ENCODE measurements at places on chromosomes 1 and 21.
A peak's percentile ranks its signal among the peaks of the same experiment; 100 is the strongest.

GRCh38 chr1:203335503-203335902 lies 15.4 kb downstream of the FMOD start:
- no peak for DNase-seq

DNA sequence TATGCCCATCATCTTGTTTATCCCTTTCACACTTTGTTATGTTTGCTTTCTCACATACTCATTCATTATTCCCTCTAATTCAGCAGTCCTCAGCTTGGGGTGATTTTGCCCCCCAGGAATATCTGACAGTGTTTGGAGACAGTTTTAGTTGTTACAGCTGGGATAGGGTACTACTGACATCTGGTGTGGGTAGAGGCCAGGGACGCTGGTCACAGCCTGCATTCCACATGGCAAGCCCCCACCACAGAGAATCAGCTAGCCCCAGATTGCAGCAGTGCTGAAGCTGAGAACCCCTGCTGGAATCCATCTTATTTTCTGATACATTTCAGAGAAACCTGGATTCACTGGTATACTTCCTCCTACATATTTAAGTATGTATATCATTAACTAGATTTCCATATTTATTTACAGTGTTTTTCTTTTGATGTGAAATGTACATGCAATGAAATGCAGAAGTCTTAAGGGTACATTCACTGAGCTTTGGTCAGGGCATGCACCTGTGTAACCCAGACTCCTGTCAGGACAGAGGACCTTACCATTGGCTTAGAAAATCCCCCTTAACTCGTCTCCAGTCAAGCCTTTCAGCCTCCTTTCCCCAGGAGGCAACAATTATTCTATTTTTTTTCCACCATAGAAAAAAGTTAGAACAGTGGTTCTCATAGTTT lies 68.3 kb downstream of the KIF26B start:
- no peak for DNase-seq

- no peak for DNase-seq
Observed at GRCh38 chr21:39849014-39849655, 18.1 kb upstream of the PCP4 start.

- DNase-seq: no peak
Observed at GRCh38 chr21:42563686-42564085, 50.0 kb downstream of the SLC37A1 start.

DNA sequence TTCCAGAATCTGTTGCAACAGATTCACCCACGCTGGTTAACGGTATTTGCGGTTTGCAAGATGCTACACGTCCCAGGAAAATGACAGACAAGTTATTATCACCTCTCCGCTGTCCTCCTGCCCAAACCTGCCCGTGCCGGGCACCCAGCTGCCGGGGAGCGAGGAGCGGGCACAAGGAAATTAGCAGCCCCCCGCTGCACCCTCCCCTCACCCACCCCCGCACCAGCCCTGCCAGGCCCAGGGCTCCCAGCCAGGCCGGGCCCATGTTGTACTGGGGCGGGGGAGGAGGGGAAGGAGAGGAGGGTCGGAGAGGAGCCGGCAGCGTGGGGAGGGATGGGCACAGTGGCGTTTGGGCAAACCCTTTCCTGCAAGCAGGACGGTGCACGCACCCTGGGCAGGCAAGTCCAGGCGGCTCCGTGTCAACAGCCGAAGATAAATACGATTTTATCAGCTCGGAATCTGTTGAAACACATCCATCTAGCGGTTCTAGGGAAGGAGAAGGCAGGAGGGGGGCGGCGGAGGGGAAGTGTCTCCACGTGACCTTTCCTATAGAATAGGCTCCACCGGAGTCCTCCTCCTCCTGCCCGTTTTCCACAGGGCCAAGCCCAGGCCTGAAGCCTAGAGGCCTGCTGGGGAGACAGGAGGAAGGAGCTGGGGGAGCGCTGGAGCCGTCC lies 35.1 kb upstream of the CCDC27 start:
- DNase-seq: no peak

DNA sequence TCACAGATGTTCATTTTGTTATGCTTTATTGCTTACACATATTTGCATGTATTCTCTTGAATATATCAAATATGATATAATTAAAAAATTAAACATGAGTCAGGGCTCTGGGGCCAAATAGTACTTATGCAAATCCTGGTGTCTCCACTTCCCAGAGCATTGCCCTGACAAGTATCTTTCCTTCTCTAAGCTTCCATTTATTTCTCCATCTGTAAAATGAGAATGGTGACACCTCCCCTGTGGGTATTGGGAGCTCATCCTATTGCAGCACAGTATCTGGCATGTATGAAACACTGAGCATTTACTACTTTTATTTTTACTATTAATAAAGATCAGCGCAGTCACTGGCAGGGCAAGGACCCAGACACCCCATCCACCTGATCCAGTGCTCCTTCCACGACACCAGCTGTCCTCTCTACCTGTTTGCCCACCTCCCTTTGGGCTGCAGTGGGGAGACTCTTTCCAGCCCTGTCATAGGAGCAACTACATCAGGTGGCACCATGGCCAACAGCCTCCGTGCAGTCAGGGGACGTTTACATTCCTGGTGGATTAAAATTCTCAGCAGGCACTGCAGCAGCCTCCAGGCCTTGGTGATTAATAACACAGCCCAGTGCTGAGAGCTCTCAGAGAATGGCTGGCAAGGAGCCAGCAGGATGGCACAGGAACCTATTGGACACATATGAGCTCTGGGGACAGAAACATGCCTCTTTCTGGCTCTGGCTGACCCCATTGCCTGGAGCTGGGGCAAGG lies 113.0 kb downstream of the DMRTB1 start:
- peak; percentile 40 for DNase-seq

- no peak for DNase-seq
Observed at GRCh38 chr1:171844381-171844780, 3.1 kb downstream of the DNM3 start.

DNA sequence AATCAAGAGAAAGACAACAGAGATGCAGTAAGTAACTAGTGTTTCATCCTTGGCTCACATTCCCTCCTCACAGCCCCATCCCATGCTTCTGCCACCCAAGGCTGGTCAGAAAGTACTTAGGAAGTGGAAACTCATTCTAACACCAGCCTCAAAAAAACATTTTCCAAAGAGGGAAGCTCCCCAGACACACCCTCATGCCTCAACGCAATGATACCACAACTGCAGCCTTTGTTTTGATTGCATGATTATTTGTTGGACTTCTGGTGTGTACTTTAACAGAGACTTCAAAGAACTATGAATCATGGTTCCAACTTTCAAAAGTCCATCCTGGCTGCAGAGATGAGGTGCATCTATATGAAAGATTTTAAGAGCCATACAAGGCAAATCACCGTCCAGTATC lies 45.2 kb upstream of the KCNA3 start:
- DNase-seq: no peak

DNA sequence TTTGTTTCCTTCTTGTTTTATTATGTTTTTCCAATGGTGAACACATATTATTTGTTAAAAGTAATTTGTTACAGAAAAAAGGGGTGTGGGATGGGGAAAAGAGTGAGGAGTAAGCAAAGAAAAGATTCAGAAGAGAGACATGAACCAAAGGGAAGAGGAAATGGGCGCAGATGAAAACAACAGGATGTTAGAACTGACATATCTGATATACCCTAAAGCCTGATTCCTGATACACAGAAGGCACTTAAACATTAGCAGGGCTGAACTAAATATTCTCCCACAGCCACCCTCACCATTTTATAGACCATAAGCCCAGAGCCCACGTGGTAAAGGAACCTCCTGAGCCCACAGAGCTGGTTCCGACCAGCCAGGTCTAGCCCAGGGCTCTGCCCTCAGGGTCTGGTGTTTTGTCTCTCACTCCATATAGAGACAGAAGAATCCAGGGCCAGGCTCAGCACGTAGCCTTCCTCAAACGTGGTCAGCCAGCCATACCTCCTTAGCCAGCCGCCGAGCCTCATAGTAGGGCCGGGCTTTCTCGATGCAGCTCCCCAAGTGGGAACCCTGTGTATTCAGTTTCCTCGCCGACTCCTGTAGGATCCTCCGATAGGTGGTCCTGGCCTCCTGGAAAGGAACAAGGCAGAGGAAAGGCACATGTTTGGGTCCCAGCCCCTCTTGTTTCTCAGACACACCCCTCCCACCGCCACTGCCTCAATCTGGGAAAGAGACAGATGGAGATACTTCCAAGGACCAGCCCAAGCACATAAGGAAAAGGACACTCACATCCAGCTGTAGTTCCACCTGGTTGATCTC lies 9.5 kb downstream of the SH3BP5L start:
- DNase-seq: no peak

GRCh38 chr1:203673550-203674411 lies 47.1 kb downstream of the ATP2B4 start:
- DNase-seq: no peak

GRCh38 chr1:4754816-4755215 lies 100.4 kb downstream of the AJAP1 start:
- DNase-seq: no peak

DNA sequence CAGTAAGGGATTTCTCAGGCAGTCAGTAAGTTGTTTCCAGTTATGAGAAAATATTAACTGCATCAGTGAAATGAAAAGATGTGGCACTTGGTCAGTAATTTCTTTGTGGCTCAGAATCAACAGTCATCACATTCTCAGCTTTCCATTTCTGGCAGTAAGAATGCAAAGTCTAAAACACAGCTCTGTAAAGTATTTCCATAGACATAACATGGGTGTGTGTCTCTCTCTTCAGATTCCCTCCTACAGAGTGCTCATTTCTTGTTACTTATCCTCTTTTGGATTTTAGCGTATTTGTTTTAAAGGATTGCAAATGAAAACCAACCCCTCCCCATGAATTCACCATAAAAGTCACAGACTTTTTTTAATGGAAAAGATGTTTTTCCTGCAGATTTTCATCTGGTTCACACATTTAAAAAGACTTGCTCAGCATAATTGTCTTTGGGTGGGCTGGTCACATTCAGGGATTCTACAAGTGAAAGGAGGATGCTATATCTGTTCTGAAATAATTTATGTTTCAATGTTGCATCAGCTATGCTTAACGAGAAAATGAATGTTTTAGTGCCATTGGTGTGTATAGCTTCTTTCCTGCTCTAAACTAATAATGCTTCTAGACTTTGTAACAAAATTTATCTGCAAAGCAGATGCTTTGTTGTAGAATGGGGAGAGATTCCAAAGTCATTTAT lies 34.6 kb upstream of the CD55 start:
- DNase-seq: no peak

GRCh38 chr1:154398141-154398540 lies 7.0 kb upstream of the IL6R start:
- no peak for DNase-seq

DNA sequence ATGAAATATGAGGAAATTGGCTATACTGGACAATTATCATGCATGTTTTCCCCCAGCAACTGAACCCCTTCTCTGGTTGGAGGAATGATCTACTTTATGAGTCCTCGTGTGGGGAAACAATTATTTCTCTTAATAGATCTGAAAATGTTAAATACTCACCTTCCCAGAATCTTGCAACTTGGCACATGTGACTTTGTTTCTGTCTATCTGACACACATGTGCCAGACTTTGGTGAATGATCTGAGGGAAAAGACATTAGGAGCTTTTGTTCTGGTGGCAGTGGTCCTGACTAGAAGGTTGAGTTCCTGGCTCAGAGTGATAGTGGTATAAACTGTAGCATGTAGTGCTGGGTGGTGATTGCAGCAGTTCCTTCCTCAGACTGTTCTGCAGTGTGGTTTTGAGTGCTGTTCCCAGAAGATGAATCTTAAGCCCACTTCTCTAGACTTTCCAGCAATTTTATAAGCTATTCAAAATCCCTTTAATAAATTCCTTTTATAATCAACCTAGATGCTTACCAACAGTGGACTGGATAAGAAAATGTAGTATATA lies 59.3 kb upstream of the B3GALNT2 start:
- DNase-seq: no peak

- DNase-seq: no peak
Observed at GRCh38 chr1:55045430-55045829, 6.1 kb downstream of the PCSK9 start.

DNA sequence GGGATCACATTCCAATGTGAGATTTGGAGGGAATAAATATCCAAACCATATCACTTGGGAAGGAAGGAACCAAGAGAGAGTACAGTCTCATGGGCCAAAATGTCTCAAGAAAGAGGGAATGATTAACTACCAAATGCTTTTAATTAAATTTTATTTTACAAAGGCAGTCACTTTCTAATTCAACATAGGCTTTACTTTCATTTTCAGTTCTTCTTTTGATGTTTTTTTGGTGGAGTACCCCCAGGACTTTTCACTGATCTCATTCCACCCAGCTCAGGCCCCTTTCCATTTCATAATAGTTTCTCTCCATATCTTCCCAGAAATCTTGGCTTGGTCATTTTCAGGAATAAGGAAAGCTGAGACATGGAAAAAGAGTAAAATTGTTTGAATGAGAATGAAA lies 5.1 kb upstream of the SLAMF7 start:
- no peak for DNase-seq

- no peak for DNase-seq
Observed at GRCh38 chr1:48048980-48049379, 51.8 kb upstream of the TRABD2B start.

- DNase-seq: peak; percentile 24
Observed at GRCh38 chr1:33007190-33008050, 29.3 kb downstream of the AK2 start.

GRCh38 chr1:182985876-182986275 lies 32.9 kb upstream of the SHCBP1L start:
- DNase-seq: no peak

- DNase-seq: no peak
Observed at GRCh38 chr1:200206340-200206739, 178.8 kb downstream of the NR5A2 start.

DNA sequence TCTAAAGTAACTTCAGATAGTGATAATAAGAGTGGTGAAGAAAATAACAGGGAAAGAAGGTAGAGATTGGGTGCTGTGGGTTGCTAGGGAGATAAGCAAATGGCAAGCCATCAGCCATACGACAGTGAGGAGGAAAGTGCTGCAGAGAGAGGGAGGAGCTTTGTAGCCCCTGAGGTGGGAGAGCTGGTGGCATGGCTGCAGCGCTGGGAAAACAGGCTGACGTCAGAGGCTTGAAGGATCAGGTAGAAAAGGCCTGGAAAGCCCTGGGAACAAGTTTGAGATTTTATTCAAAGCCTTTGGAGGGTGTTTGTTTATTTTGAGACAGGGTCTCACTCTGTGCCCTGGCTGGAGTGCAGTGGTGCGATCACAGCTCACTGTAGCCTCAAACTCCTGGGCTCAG lies 109.5 kb downstream of the NMNAT2 start:
- no peak for DNase-seq

- DNase-seq: no peak
Observed at GRCh38 chr1:241608379-241609033, 31.7 kb downstream of the CHML start.
